ENCODE measurements at places on chromosomes 11 and 22.
A peak's percentile ranks its signal among the peaks of the same experiment; 100 is the strongest.

GRCh38 chr11:78041843-78042440 lies 18.9 kb upstream of the KCTD14 start:
- DNase-seq, result no peak

DNA sequence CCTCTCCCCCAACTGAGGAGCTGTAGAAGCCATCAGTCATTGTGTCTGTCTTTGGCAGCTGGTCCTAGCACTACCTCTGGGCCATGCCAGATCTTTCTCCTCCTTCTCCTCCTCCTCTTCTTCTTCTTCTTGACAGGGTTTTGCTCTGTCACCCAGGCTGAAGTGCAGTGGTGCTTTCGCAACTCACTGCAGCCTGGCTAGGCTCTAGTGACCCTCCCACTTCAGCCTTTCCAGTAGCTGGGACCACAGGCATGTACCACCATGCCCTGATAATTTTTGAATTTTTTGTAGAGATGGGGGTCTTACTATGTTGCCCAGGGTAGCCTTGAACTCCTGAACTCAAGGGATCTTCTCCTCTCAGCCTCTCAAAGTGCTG lies 50.1 kb upstream of the SHANK2 start:
- DNase-seq, result no peak

- DNase-seq, result no peak
Measured at GRCh38 chr22:19086417-19086816, 35.8 kb downstream of the DGCR2 start.

DNA sequence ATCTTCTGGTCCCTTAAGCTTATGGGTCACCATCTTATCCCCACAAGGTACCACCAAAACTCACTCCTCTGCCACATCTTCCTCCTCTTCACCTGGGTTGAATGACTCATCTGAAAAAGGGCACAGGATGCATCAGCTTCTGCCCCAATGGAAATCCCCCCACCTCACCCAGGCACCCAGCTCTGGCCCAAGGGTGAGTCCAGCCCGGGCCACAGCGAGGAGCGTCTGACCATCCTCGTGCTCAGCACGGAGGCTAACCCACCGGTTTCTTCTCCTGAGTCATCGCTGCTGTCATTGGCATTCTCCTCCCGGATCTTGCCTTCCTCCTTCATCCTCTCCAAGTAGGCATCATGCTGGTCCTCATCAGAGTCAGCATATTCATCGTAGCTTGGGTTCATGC lies 5.3 kb upstream of the TNKS1BP1 start:
- DNase-seq, result no peak

GRCh38 chr11:4125141-4125540 lies 30.5 kb downstream of the RRM1 start:
- peak; percentile 25 for DNase-seq

DNA sequence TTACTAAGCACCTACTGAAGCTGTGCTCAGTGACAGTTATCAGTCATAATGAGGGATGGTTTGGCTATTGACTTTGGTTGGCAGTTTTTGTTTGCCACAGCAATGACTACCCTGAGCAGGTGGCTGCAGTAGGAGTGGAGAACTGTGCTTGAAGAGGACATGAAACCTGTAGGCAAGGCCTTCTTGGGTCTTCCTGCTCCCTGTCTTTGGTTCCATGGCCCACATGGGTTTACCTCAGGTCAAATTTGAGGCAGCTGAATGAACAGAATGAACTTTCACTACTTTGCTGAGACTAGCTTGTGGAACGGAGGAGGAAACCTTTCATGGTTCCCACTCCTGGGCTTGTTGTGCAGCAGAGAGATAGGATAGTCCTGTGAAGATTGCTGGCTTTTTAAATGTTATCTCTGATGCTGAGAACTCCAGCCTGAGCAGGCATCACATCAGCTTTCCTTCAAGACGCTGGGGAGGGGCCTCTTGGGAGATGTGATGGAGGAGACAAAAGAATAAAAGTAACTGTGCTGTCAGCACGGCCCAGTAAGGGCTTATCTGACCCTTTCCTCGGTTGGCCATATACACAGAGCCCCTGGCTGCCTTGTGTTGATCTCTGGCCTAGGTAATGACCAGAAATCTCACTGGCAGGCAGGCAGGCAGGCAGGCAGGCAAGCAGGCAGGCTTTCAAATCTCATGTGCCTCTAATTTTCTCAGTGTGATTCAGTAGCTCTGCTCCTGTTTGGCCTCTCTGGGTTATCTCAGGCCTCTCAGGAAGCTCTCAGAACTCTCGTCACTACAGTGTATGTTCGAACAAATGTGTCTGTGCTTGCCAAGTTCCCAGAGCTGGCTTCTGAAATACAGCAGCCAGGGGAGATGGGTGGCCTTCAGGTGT lies 12.0 kb downstream of the STIM1 start:
- DNase-seq, result no peak

DNA sequence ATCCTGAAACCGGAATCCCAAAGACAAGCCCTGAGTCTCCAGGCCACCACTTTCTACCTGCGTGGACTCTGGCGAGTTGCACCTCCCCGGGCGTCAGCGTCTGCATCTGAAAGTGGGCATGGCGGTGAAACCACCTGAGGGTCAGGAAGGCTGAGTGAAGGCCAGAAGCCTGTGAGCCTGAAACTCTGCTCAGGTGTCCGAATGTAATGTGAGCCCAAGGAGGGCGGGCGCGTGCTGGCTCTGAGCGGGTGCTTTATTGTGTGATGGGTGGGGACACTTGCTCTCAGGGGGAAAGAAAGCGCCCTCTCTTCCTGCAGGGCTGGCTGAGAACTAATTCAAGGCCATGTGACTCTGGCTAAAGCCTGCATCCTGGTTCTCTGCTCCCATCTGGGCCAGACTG lies 135.6 kb downstream of the ST3GAL4 start:
- DNase-seq, result no peak

DNA sequence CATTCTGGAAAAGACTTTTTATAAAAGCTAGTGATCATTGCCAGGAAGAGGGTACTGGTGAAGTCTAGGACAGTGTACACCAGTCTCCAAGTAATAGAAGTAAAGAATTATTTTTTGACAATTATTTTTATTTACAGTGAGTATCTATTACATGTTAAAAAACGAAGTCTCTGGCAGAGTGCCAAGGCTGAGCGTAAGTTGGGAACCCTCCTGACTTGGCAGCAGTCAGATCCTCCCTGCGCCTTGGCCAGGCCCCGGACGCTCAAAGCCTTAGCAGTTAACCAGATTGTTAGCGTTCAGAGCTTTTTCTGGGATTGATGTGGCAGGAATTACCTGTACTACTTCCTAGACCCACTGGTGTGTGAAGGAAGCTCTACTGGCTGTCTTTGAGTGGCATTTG lies 38.1 kb upstream of the CTTN start:
- no peak for DNase-seq

- peak; percentile 15 for DNase-seq
Measured at GRCh38 chr11:118151431-118151830, 1.2 kb downstream of the SCN4B start.

GRCh38 chr11:57481915-57482781 lies 21.8 kb downstream of the RTN4RL2 start:
- no peak for DNase-seq

- DNase-seq, result no peak
Measured at GRCh38 chr11:123217897-123218296, 22.8 kb upstream of the CLMP start.

Measured in fibroblast of skin of right biceps (primary cell).